Transverse colon (tissue), 4 donors: ENCODE measurements at places on chromosomes 12 and 14. TPM values are rescaled to one million over a fixed set of nuclear protein-coding genes. Genes with fewer than 3 reads are reported as not detected.

- no peak for DNase-seq
- H3K36me3 ChIP-seq, result no peaks in the 10 kb centered on the region
- H3K4me1 ChIP-seq, result no peaks in the 10 kb centered on the region
- no peak overlapping the region for H3K4me3 ChIP-seq
Measured at GRCh38 chr14:104048758-104049507, 36.6 kb upstream of the ASPG start.

GRCh38 chr14:68306265-68306933 lies 486.5 kb downstream of the ZFP36L1 start:
- H3K4me3 ChIP-seq, result no peak overlapping the region
- H3K36me3 ChIP-seq, result no peaks in the 10 kb centered on the region
- no peak for DNase-seq
- peaks cover 9% of the 10 kb centered on the region for H3K4me1 ChIP-seq

- H3K4me1 ChIP-seq, result no peaks in the 10 kb centered on the region
- no peak for DNase-seq
- no peaks in the 10 kb centered on the region for H3K36me3 ChIP-seq
- H3K27ac ChIP-seq, result no peak overlapping the region
Measured at GRCh38 chr14:40760704-40761103, 846.0 kb upstream of the LRFN5 start.

Gene VWF
- 51.6 TPM for total RNA-seq

Gene TEX52
- total RNA-seq, result not detected

DNA sequence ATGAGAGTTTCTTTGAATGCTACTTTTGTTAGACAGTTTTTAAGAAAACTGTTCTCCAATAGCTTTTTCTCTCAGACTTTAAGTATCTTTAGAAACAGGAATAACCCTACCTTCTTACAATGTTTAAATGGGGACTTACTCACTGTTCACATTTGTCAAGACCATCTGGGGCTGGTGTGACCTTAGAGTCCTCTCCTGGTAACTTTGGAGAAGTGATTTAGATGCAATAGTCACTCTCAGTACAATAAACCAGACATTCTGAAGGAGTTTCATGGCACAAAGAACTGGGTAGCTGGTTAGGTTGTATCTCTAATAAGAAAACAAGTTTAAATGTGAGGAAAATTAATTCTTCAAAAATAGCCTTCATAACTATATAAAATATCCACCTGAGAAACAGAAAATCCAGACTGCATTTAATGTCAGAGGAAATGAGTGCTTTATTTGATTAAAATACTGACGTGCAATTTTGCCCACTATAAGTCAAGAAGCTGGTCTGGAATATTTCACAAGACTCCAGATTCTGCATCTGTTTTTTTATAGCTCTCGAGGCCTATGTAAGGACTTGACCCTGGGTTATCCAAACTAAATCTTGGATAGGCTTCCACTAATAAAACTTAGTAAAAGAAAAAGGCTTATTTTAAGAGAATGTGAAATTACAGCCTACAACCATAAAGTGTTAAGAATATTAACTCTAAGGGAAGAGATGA lies 108.7 kb downstream of the PTGER2 start:
- H3K4me3 ChIP-seq, result no peak overlapping the region
- no peaks in the 10 kb centered on the region for H3K36me3 ChIP-seq
- DNase-seq, result no peak
- no peak overlapping the region for H3K27ac ChIP-seq
- H3K4me1 ChIP-seq, result no peaks in the 10 kb centered on the region

DNA sequence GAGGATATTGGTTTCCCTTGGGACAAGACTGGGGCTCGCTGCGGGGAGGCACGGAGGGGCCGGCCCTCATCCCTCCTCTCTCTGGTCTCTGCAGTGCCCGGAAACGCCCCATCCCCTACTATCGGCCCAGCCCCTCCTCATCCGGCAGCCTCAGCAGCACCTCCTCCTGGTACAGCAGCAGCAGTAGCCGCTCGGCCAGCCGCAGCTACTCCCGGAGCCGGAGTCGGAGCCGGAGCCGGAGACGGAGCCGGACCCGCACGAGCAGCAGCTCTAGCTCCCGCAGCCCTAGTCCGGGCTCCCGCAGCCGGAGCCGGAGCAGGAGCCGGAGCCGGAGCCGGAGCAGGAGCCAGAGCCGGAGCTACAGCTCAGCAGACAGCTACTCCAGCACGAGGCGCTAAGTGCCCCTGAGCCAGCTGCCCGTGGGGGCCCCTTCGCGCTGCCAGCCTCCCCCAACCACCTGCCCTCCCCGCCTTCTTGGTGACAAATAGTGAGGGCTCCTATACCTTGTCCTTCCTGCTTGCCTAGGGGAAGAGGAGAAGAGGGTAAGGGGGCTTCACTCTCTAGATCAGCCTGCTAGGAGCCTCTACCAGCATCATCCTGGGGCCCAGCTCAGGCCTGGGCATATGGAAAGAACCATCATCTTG lies 22.2 kb upstream of the HSPB8 start:
- H3K36me3 ChIP-seq, result no peaks in the 10 kb centered on the region
- no peak overlapping the region for H3K4me3 ChIP-seq
- no peaks in the 10 kb centered on the region for H3K4me1 ChIP-seq
- no peak for DNase-seq
- H3K27ac ChIP-seq, result no peak overlapping the region

- no peak overlapping the region for H3K27ac ChIP-seq
- no peak for DNase-seq
- H3K27me3 ChIP-seq, result no peaks in the 10 kb centered on the region
- no peak overlapping the region for H3K4me3 ChIP-seq
- peaks cover 16% of the 10 kb centered on the region for H3K4me1 ChIP-seq
Measured at GRCh38 chr12:57491393-57492280, 3.8 kb downstream of the MARS1 start.

Gene ENTPD5
- 205 TPM for total RNA-seq

- no peaks in the 10 kb centered on the region for H3K4me1 ChIP-seq
- no peak for DNase-seq
- no peaks in the 10 kb centered on the region for H3K36me3 ChIP-seq
- H3K27ac ChIP-seq, result no peak overlapping the region
- no peaks in the 10 kb centered on the region for H3K27me3 ChIP-seq
- no peak overlapping the region for H3K4me3 ChIP-seq
Measured at GRCh38 chr12:7582796-7583195, 79.2 kb upstream of the CD163 start.

Gene KRT7
- total RNA-seq, result not detected

Gene OR6C2
- total RNA-seq, result not detected

Gene CPNE8
- total RNA-seq, result 18.8 TPM

- no peak overlapping the region for H3K4me3 ChIP-seq
- H3K27me3 ChIP-seq, result peaks cover 12% of the 10 kb centered on the region
- H3K4me1 ChIP-seq, result no peaks in the 10 kb centered on the region
- DNase-seq, result no peak
- no peak overlapping the region for H3K27ac ChIP-seq
- no peaks in the 10 kb centered on the region for H3K36me3 ChIP-seq
Measured at GRCh38 chr12:52755533-52755932, 21.6 kb downstream of the KRT76 start.

DNA sequence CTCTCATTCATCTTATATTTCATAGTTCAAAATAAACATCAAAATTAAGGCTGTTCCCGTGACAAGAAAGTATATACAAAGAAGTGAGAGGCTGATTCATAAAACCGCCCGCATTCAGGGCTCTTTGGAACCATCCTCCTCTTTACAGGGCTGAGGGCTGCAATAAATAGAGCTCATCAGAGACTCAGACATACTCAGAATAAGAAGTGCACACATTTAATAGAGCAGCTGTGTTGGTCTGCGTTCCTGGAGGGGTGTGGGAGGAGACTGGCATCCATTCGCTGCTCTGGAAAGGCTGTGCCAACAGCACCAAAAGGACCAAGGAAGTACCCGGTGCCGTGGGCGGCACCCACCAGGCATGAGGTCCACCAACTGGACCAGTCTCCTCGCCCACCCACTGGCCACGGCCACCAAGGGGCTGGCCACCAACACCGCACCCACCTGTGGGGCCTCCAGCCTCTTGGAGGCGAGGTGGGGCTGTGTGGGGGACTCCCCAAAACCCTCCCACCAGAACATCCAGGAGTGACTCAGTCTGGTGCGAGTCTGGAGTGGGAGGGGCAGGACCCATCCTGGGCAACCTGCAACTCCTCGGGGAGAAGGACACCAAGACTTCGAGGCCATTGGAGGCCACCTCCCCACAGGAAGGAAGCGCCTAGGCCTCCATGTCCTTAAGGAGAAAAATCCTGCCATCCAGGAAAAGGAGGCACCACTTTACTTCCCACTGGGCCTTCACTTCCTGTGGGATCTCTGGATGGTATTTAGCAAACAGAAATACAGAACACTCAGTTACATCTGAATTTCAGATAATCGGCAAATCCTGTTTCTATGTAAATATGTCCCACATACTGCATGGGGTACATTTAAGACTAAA lies 32.7 kb downstream of the VCPKMT start:
- H3K4me3 ChIP-seq, result no peak overlapping the region
- H3K4me1 ChIP-seq, result peaks cover 6% of the 10 kb centered on the region
- no peak for DNase-seq
- H3K27ac ChIP-seq, result peak overlapping the region; percentile 68

DNA sequence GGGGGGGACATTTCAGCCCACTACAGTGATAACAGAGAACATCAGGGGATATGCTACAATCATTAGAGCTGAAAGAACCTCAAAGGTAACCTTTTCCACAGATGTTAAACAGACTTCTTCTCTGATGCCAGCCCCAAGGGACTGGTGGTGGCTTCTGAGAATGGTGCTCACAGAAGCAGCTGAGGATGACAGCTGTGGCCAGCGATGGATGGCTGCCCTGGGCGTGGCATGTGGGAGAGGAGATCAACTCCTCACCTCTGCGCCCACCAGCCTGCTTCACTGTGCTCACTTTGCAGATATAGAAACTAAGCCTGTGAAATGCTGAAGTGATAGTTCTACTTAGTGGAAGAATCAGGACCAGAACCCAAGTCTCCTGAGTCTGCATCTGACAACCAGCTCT lies 33.0 kb downstream of the FOXN3 start:
- peaks cover 18% of the 10 kb centered on the region for H3K4me1 ChIP-seq
- no peak overlapping the region for H3K27ac ChIP-seq
- H3K36me3 ChIP-seq, result no peaks in the 10 kb centered on the region
- H3K27me3 ChIP-seq, result no peaks in the 10 kb centered on the region
- DNase-seq, result peak; percentile 54

- H3K36me3 ChIP-seq, result no peaks in the 10 kb centered on the region
- no peaks in the 10 kb centered on the region for H3K27me3 ChIP-seq
- no peak for DNase-seq
- no peak overlapping the region for H3K4me3 ChIP-seq
- peak overlapping the region; percentile 39 for H3K27ac ChIP-seq
- peaks cover 35% of the 10 kb centered on the region for H3K4me1 ChIP-seq
Measured at GRCh38 chr12:110269622-110270124, 11.4 kb upstream of the ATP2A2 start.

- no peak overlapping the region for H3K27ac ChIP-seq
- no peaks in the 10 kb centered on the region for H3K4me1 ChIP-seq
- H3K27me3 ChIP-seq, result no peaks in the 10 kb centered on the region
- no peak for DNase-seq
Measured at GRCh38 chr14:104250175-104250574, 111.8 kb downstream of the KIF26A start.

DNA sequence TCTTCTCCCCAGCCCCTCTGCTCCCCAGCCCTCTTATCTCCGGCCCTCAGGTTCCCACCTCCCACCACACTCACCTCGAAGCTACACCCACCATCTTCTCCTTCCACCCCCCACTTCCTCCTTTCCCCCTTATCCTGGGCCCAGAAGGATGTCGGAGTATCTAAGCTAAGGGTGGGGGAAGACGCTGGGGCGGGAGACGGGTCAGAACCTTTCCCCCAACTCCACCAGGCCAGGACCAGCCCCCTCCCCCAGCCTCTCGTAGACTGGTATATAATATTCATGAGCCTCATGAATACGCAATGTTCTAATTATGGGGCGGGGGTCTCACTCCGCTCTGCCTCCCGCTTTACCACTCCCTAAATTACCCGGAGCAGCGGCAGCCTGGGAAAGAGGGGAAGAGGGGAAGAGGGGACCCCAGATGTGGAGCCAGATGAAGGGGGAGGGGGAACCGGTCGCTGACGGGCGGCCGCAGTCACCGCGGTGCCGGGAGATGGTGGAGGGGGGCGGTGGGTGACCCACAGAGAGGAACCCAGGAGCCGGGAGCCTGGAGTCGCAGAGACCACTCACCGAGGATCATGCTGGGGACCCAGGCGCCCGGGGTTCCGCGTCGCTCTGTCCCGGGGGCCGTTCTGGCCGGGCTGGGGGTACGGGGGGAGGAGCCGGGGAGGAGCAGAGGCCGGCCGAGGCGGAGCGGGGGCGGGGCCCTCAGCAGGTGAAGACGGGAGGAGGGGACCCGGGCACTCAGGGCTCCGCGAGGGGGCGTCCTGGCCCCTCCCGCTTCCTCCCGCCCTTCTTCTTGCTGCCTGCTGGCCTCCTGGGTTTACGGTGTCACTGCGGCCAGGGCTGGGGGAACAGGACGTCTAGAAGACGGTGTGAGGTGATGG lies 6.4 kb upstream of the ZNF385A start:
- H3K4me3 ChIP-seq, result peak overlapping the region; percentile 28
- no peaks in the 10 kb centered on the region for H3K27me3 ChIP-seq
- peaks cover 7% of the 10 kb centered on the region for H3K4me1 ChIP-seq
- peak overlapping the region; percentile 53 for H3K27ac ChIP-seq

DNA sequence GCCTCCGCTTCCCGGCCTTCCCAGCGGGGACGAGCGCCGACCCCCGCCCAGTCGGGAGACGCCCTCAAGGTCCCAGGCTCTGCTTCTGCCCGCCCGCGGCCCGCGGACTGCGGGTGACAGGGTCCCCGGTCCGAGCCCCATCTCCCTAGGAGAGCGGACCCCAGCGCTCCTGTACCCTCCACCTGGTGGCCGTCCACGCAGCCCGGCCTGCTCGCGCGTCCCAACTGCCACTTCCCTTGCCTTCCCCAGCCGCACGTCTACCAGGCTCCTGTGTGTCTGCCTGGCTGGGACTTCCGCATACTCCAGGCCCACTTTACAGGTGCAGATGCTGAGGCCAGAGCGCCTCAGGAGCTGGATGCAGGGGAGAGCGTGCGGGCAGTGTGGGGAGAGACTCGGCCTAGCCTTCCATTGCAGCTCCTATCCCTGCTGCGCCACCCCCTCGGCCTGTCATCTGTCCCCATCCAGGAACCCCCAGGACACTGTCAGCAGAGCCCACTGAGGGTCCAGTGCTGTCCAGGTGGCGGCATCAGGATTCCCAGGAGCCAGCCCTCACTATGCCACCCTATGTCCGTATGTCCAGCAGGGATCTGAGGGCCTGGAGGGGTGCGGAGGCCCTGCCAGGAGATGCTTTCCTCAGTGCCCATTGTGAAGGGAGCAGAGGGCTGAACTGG lies 8.0 kb upstream of the ANKRD9 start:
- H3K36me3 ChIP-seq, result no peaks in the 10 kb centered on the region
- peaks cover 4% of the 10 kb centered on the region for H3K4me1 ChIP-seq
- H3K27me3 ChIP-seq, result no peaks in the 10 kb centered on the region
- DNase-seq, result peak; percentile 40
- peak overlapping the region; percentile 91 for H3K4me3 ChIP-seq
- peak overlapping the region; percentile 90 for H3K27ac ChIP-seq

GRCh38 chr14:74202113-74202512 lies 37.1 kb upstream of the VSX2 start:
- no peak overlapping the region for H3K4me3 ChIP-seq
- H3K4me1 ChIP-seq, result no peaks in the 10 kb centered on the region
- H3K27ac ChIP-seq, result no peak overlapping the region
- DNase-seq, result no peak
- no peaks in the 10 kb centered on the region for H3K36me3 ChIP-seq
